ENCODE measurements at places on chromosomes 12 and 14.

- DNase-seq = no peak
Observed at GRCh38 chr12:88854260-88854659, 274.0 kb upstream of the KITLG start.

GRCh38 chr14:96195441-96196081 lies 9.1 kb upstream of the BDKRB2 start:
- no peak for DNase-seq

DNA sequence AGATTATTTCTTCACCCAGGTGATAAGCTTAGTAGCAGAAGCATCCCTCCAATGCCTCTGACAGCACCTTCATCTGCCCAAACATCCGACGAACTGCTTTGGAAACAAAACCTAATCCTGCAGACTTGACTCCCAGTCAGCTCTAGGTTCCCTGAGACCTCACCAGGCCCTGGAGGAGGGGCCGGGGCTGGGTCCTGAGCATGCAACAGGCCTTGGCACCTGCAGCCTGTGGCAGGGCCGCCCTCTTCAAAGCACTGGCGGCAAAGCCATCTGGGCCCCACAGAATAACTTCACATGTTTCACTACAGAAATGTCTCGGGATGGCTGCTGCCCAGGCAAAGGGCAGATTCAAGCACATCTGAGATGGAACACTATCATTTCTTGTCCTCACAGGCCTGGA lies 133.3 kb downstream of the PIWIL1 start:
- no peak for DNase-seq

GRCh38 chr14:45526715-45527549 lies 273.9 kb upstream of the MIS18BP1 start:
- peak; percentile 14 for DNase-seq

DNA sequence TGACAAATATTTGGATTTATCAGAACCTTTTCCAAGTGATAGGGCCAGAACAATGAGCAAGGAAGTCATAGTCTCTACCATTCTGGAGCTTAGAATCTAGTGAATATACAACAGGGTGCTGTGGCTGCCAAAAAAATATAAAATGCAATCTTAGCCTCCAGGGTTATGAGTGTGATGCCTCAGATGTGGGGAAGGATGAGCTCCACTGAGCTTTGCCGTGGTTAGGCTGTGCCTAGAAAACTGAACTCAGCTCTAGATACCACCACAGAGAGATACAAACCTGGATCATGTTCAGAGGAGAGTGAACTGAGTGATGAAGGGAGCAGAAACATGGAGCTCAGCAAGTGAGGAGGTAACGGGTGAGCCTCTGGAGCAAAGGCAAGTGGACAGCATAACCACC lies 138.1 kb upstream of the HIF1A start:
- DNase-seq = no peak

DNA sequence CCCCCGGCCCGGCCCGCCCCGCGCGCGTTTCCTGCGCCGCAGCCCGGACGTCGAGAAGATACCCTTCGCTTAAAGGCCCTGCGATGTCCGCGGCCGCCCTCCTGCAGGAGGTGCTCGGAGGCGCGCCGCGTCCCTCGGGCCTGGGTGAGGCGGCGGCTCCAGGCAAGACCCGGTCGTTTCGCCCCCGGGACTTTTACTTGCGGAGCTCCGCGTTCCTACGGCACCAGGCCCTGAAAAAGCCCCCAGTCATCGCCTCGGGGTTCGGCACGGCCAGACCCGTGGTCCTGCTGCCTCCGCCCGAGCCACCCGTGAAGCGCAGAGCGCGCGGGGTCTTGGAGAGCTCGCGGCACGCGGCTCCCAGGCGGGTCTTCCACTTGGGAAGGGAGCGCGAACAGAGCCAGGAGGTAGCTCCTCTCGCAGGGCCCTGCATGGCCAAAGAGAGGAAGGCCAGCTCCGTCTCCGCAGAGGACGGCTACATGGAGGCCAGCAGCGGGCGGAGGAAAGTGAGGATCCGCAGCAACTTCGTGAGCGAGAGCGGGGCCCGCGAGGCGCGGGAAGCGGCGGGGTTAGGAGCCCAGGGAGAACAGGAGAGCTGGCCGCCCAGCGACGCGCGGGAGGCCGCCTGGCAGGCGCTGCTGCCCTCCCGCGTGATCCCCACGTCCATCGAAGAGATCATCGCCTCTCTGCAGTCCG lies 26.9 kb downstream of the TTC6 start:
- no peak for DNase-seq

DNA sequence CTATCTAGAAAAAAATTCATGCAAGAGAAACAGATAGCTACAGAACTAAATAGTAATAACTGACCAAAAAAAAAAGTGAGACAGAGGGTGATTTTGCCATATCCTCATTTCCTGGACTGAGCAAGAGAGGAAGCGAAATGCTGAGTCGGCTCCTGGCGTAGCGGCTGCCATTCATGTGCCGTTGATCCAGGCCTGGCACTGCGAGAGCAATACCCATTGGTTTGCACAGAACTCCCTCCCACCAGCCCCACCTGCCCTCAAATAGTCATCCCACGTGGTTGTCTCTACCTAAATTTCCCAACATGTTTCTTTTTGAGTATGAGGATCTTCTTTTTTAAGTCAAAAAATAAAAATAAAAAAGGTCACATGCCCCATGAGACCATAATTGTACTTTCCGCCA lies 9.4 kb upstream of the WNT5B start:
- peak; percentile 85 for DNase-seq

DNA sequence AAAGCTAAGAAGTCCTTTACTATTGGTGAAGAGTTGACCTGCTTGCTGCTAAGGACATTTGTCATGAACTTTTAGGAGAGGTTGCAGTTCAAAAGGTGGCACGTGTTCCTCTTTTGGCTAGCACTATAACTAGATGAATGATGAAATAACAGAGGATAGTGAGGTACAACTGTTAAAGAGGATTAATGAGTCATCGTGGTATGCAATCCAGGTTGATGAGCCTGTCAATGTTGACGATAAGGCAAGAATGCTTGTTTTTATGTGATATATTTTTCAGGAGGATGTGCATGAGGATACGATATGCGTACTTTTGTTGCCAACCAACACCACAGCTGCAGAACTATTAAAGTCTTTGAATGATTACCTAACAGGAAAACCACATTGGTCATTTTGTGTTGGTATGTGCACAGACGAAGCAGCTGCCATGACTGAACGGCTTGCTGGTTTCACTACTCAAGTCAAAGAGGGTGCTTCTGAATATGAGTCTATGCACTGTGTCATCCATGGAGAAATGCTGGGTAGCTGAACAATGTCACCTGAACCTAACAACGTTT lies 10.6 kb downstream of the CEP128 start:
- peak; percentile 55 for DNase-seq

DNA sequence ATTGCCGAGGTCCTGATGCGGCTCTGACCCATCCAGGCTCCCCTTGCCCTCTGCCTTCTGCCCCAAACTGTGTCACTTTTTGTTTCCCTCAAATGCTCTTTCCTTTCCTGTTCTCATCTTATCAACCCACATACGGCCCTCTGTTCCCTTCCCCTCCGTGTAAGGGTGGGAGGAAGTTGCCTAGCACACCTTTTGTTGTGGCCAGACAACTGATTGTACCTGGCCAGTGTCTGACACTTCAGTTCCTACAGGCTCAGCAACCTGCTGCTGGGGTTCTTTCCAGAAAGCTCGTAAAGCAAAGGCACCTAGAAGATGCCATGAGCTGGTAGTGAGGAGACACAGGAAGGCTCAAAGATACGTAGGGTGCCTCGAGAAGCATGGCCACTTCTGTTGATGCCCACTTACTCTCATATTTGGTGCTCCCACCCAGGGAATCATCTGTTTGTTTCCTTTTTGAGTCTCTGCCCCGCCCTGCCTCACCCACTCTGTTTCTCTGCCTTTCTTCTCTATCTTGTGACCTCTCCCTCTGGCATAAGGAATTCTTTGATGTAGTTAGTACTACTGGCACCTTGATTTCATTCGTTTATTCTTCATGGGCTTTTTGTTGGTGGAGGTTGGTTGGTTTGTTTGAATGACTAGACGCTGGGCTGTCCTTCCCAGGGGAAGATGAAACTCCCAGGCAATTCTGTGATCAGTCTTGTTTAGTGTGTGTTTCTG lies 152.4 kb upstream of the FKBP4 start:
- DNase-seq = no peak

DNA sequence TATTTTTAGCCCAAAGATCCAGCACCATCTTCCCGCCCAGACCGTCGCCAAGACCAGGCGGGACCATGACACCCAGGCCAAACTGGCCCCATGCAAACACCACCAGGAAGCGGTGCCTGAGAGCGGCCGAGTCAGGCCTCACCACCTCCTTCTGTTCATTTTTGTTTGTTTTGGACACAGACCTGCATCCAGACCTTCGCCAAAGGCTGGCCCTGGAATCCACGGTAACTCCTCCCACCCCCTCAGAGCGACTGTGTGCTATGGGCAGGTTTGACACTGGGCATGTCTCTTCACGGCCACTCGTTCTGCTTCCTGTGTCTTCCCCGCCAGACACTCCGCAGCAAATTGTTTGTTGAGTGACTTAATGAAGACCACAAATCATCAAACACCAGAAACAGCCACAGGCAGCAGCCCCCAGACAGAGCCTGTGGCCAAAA lies 47.1 kb downstream of the NCOR2 start:
- DNase-seq = no peak

DNA sequence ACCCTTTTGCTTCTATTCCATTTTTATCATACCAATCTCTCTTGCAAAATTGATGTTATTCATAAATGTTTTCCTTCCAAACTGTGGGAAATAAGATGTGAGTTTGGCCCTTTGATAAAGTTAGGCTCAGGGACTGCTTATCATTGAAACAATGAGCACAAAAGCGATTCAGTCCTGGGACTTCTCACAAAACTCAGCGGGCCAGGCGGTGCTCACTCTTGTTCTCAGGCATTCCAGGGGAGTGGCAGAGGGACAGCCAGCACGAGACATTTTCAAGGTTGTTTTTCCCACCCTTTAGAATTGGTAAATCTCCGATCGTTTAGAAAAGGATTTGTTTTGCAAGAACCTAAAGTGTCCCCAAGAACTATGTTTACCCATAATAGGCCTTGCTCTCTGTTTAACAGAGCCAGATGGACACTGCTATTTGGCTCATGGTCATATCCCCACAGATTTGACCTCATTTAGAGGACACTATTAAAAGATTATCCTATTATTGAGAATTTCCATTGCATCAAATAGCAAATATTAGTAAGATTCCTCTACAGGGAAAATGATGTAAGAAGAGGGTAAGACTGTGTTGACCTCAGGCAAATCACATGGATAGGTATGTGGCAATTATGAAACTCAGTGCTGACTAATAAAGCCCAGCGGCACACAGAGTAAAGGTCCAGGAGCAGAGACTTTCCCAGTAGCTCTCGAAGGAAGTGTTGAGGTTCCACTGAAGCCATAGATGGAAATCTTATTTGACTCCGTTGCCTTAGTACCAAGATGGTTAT lies 102.7 kb upstream of the USP44 start:
- no peak for DNase-seq

GRCh38 chr12:25592725-25593495 lies 39.8 kb upstream of the LMNTD1 start:
- no peak for DNase-seq

- DNase-seq = peak; percentile 54
Observed at GRCh38 chr12:94263905-94264561, 115.7 kb downstream of the PLXNC1 start.

DNA sequence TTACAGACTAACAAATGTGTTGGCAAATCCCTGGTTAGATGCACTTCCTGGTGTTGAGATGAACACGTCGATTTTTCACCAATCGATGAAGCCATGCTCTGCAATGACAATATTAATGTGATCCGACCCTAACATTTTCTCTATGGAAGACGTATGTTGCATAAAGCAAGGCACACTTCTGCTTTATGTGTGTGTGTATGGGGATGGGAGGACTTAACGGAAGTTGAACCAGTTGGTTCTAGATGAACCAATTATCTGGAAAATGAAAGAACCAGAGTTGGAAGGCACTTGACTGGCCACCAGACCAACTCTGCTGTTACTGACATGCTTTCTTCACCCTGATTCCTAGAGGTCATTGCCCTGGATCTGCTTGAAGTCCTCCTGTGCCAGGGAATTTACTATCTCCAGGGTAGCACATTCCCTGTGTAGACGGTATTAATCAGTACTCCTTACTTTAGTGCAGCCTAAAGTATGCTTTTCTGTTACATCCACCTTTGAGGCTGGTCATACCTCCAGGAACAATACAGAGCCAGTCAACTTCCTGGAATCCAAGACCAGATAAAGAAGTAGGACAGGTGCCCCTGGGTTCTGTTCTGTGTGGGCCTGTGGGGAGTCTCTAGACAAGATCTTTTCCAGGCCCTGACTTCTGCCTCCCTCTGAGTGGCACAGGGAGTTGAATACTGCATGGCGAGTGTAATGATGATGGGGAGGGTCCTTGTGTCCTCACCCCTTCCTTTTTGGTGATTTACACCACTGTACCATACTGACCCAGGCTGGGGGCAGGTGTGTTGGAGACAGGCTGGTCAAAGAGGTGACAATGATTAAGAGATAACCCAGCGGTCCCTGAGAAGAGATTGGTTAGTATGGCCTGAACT lies 4.1 kb downstream of the SDR39U1 start:
- peak; percentile 71 for DNase-seq

DNA sequence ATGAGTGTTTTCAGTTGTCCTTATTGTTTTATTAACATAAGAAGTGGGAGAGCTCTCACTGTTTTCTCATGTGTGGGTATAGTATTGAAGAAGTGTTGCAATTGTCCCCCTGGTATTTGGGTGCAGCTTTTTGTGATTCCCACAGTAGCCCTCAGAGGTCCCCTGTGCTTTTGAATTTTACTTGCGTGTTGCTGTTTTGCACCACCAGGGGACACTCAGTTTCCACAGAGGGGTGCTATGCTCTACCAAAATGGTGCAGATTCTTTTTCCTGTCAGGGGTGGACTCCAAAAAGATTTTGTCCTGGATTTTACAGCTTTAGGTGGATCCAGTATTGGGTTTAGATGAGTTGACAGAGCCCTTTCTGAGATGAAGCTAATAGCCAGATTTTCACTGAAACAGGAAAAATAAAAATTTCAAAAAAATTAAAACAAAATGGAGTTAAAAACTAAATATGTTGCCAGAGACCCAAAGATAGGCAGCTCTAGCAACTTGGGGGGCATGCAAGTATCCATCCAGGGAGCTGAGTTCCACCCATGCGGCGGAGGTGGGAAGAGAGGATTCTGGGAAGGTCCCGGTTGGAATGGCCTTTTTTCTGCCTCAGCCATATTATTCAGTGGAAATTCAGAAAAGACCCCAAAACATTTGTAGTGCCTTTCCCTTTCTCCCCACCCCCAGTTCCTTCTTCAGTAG lies 50.2 kb downstream of the TTLL5 start:
- DNase-seq = peak; percentile 19

- DNase-seq = no peak
Observed at GRCh38 chr12:118558941-118559340, 182.6 kb downstream of the SUDS3 start.

GRCh38 chr14:23356662-23357061 lies 4.0 kb upstream of the SLC22A17 start:
- no peak for DNase-seq

DNA sequence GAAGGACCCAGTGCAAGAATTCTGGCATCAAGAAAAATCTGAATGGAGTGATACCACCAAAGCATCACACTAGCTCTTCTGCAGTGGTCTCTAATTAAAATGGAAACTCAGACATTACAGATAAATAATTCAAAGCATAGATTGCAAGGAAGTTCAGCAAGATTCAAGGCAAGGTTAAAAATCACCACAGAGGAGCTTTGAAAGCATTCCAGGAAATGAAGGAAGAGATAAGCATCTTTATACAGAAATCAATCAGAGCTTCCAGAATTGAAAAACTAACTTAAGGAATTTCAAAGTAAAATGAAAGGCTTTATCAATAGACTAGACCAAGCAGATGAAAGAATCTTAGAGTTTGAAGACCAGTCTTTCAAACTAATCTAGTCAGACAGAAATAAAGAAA lies 20.4 kb upstream of the GLIPR1 start:
- no peak for DNase-seq

Data from inflammatory macrophage (primary cell).